PC-9 (cell line): ENCODE measurements at places on chromosomes 3 and 15. TPM values are rescaled to one million over a fixed set of nuclear protein-coding genes. Genes with fewer than 3 reads are reported as not detected.

Gene ANKRD28
- 59.7 and 82.6 TPM in 2 replicates for total RNA-seq

Gene EXD1
- total RNA-seq: 0.70 TPM in 1 of 2 replicates, not detected in the other

Gene PCOLCE2
- 1.5 and 2.5 TPM in 2 replicates for total RNA-seq

Gene HYAL3
- 10.2 and 12.2 TPM in 2 replicates for total RNA-seq

Gene HRG
- total RNA-seq: 0.58 and 1.3 TPM in 2 replicates

Gene PPP1R14D
- 0.55 and 0.65 TPM in 2 replicates for total RNA-seq

Gene ANO10
- 30.7 and 32.6 TPM in 2 replicates for total RNA-seq

Gene LRRN1
- total RNA-seq: 0.57 and 0.65 TPM in 2 replicates

Gene GHRL
- total RNA-seq: 0.48 TPM in 1 of 2 replicates, not detected in the other

Gene SLC2A2
- not detected in 2 replicates for total RNA-seq

Gene ALS2CL
- 67.5 and 71.6 TPM in 2 replicates for total RNA-seq

Gene MB21D2
- 4.5 and 5.1 TPM in 2 replicates for total RNA-seq

Gene LTK
- 0.11 and 0.28 TPM in 2 replicates for total RNA-seq

Gene MKRN2OS
- total RNA-seq: 6.2 and 6.3 TPM in 2 replicates

- peak; percentile 66 for DNase-seq
Measured at GRCh38 chr15:78000091-78000926, 77.2 kb downstream of the TBC1D2B start.

GRCh38 chr3:137869022-137869421 lies 104.9 kb downstream of the SOX14 start:
- no peak for DNase-seq

GRCh38 chr3:76369170-76369569 lies 583.8 kb upstream of the ZNF717 start:
- DNase-seq: no peak

DNA sequence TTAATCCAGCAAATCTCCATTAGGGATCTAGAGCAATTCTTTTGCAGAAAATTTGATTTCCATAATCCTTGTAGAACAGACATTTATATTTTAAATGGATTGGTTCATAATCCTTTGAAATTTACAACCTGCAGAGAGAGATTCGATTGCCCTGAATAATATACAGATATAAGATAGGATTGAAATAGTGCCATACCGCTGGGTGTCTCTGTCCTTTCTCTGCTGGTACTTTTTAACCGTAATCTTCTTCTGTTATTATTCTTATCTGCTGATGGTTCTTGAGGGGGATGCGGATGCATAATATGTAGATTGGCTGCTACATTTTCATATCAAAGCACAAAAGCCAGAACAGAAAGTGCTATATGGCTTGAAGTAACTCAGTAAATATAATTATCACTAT lies 182.2 kb downstream of the CFAP20DC start:
- DNase-seq: no peak

GRCh38 chr15:62603742-62604141 lies 438.7 kb upstream of the C2CD4B start:
- peak; percentile 88 for DNase-seq

- no peak for DNase-seq
Measured at GRCh38 chr3:173096140-173096539, 44.9 kb downstream of the SPATA16 start.

DNA sequence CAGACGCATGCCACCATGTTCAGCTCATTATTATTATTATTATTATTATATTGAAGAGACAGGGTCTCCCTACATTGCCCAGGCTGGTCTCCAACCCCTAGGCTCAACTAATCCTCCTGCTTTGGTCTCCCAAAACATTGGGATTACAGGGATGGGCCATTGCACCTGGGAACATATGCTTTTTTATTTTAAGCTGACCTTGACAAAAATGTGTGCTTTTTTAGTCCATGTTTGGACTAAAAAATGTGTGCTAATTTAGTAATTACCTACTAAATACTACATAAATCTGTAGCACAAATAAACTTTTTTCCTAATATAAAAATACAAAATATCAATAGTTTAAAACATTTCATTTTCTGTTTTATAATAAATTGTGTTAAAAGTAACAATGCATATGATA lies 693.2 kb downstream of the ROBO1 start:
- DNase-seq: no peak

- DNase-seq: no peak
Measured at GRCh38 chr3:15297608-15298350, 34.6 kb downstream of the SH3BP5 start.

DNA sequence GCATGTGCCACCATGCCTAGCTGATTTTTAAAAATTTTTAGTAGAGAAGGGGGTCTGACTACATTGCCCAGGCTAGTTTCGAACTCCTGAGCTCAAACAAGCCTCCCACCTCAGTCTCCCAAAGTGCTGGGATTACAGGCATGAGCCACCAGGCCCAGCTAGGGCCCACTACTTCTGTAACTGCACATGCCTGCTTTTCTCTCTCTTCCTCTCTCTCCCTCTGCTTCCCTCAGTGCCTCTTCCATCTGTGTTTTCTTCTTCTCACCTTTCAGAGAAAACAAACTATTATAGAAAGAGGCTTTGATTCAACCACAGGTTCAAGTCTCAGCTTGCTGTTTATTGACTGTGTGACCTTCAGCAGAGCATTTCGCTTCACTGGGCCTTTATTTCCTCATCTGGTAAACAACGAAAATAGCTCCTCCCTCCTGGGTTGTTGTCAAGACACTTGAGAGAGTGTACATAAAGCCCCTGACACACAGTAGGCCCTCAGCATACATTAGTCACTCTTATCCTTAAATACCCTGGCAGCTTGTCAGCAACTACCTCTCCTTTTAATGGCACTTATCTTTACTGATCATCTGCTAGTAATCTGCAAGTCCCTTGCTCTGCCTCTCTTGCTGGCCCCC lies 10.2 kb downstream of the TADA3 start:
- DNase-seq: no peak

- no peak for DNase-seq
Measured at GRCh38 chr15:37586011-37586583, 348.3 kb upstream of the TMCO5A start.

- DNase-seq: no peak
Measured at GRCh38 chr3:67324554-67324953, 326.4 kb downstream of the KBTBD8 start.

DNA sequence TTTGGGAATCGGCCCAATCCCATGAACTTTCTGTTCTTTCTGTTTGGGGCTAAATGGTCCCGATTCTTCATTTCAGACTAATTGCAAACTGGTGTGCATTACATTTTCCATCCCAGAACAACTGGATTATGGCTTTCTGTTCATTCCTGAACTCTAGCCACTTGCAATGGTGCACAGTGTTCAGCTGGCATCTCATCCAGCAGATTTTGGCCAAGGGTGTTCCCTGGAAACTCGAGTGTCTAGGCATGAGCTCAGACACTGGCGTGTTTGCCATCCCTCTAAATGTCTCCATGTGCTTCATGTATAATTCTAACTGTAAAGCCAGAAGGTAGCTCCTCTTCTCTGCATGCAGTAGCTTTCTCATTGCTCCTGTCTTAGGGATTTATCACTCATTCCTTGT lies 97.1 kb upstream of the MYZAP start:
- no peak for DNase-seq

DNA sequence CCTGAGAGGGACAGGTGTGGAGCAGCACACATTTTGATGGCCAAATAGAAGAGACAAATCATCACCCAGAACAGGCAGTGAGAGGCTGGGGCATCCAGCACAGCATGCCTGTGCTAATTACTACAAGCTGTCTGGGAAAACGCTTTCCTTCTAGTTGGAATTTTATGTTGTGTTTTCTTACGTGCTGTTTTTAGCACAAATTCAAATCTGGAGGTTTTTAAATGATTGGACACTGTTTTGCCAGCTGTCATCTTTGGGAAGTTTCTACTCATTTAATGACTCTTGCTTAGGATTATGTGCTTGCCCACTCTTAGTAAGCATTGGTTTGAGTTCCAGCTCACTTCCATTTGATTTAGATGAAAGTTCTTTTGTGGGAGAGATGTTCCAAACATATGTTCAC lies 43.5 kb downstream of the EAF1 start:
- no peak for DNase-seq

GRCh38 chr3:140449413-140450256 lies 228.2 kb upstream of the TRIM42 start:
- no peak for DNase-seq

DNA sequence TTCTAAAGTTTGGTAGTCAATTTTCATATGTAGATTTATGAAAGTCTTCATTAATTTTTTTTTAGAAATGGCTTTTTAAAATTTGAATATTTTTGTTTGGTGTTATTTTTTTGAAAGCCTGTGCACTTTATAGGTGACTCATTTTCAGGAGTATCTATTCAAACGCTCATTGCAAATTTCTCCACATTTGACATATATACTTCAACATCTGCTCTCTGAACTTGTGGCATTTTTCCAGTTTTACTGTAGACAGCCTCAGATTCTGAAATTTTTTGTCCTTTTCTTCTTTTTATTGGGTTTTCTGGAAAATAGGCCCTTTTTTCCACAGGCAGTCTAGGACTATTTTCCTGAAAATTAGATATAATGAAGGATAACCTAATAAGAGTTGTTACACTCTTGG lies 396.6 kb downstream of the RBMS3 start:
- DNase-seq: no peak

DNA sequence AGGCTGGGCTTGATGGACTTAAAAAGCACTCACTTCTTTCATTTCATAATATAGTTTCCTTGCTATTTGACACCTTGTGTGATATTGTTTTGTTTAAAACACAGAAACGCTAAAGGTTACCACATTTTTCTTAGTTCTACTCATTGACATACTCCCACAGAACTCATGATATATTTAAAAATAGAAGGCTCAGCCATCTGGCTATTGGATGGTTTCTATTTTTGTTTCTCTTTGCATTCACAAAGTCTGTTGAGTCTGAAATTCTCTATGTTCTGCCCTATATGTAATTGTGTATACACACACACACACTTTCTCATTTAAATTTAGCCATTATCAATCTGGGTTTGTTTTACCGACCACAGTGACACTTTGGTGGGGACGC lies 128.2 kb downstream of the SOX2 start:
- DNase-seq: no peak

- no peak for DNase-seq
Measured at GRCh38 chr3:150613709-150614480, 10.8 kb downstream of the SELENOT start.

GRCh38 chr15:92882697-92883162 lies 17.4 kb upstream of the CHD2 start:
- DNase-seq: no peak

- DNase-seq: no peak
Measured at GRCh38 chr3:156642750-156643728, 31.4 kb upstream of the TIPARP start.

DNA sequence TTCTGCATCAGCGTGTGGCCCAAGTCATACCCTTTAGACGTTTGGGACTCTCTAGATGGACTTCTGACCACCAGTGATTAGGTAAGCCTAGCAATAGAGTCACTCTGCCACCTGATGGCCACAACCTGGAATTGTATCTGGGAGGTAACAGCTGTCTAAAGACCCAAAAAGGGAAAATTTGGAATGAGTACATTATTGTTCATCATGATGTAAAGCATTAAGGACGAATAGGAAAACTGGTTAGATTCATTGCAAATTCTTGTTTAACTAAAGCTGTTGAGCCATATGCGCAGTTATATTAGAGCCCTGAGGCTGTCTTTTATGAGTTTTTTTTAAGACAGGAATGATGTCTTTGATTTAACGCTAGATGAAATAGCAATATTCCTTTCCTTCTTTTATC lies 63.6 kb downstream of the FAM81A start:
- DNase-seq: peak; percentile 48

DNA sequence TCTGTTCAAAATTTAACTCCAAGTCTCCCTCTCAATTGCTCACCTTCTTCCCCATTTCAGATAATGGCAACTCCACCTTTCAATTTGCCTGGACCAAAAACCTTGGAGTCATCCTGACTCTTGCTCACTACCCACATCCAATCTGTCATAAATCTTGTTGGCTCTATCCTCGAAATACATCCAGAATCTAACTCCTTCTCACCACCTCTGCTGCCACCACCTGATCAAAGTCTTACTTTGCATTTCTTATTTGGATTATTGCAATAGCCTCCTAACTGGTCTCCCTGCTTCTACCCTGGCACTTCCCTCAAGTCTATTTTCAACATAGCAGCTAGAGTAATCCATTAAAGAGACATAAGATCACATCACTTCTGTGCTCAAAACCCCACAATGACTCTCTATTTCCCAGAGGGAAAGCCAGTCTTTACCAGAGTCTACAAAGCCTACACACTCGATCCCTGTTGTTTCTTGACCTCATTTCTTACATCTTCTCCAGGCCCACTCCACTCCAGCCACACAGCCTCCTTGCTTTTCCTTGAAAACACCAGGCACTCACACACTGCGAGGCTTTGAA lies 86.6 kb downstream of the GPR156 start:
- DNase-seq: no peak

DNA sequence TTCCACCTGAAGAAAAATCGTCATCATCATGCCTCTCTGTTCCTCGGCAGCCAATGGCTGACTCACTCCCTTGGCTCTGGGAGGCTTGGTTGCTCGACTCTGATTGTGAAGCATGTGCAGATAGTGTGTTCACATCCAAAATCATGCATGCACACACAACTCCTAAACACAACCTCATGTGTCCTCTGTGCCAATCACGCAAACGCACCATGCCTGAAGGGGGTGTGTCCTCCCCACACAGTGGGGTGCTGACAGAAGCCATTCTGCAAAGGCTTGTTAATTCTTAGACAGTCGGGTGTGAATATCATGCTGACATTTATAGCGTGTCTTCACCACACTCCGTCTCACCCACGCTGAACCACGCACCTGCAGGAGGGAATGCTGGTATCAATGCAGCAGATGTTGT lies 11.4 kb upstream of the CCDC174 start:
- no peak for DNase-seq

DNA sequence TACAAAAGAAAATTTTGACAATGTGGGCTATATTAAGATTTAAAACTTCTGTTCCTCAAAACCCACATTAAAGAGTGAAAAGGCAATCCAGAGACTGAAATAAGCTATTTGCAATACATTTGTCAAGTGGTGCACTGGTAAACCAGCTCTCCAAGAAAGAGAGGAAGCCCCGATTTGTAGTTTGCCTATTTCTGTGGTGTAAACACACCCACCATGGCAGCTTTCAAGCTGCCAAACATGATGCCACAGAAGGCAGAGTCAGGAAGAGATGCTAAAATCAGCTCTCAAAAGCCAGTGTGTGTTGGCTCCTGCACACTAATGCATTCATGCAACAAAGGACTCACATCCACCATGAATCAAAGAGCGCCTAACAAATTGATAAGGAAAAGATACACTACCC lies 17.5 kb downstream of the RFTN1 start:
- DNase-seq: no peak
